Caco-2 (cell line): ENCODE measurements at places on chromosomes 11 and 22.

GRCh38 chr22:41681616-41682015 lies 7.1 kb downstream of the SNU13 start:
- no peak for DNase-seq

GRCh38 chr11:109697140-109697843 lies 275.3 kb downstream of the C11orf87 start:
- DNase-seq = peak; percentile 61

GRCh38 chr11:62033191-62034035 lies 66.0 kb upstream of the FTH1 start:
- DNase-seq = no peak

DNA sequence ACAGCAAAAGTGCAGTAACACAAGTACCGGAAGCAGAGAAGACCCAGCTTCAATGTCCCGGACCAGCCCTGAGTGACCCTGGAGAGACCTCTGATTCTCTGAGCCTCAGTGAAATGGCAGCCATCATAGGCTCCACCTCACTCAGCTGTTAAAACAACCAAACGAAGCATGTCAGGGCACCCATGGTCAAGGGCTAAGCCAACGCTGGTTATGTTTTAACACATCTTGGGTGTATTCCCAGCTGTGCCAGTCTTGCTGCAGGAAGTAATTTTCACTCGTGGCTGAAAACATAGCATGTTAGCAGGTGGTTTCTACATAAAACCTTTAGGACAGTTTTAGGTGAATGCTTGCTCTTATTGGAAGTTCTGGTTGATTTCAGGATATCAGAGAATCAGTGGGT lies 30.9 kb downstream of the LMO2 start:
- DNase-seq = no peak

GRCh38 chr11:44556735-44557409 lies 8.6 kb upstream of the CD82 start:
- no peak for DNase-seq

DNA sequence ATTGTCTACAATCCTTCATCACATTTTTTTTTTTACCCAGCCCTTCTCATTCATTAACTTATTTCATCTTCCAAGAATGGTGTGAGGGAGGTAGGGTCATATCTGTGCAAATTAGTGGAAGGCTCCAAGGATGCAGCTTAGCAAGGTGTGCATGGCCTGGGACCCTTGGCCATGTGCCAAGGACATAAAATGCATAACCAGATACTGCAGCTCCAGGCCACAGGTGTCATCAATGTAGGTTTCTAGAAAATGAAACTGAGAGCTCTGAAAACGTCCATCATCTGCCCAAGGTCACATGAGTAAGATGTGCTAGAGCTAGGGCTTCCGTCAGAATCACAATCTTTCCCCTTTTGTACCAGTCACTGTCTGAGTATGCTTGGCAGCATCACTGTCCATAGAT lies 29.8 kb downstream of the ANKK1 start:
- no peak for DNase-seq
